Stimulated activated CD8-positive, alpha-beta memory T cell treated with anti-CD3 and anti-CD28 coated beads, Interleukin-12 subunit alpha, Interleukin-12 subunit beta, amount 100 ng/mL, for 4 hours (primary cell): ENCODE measurements at places on chromosomes 6 and 20.

DNA sequence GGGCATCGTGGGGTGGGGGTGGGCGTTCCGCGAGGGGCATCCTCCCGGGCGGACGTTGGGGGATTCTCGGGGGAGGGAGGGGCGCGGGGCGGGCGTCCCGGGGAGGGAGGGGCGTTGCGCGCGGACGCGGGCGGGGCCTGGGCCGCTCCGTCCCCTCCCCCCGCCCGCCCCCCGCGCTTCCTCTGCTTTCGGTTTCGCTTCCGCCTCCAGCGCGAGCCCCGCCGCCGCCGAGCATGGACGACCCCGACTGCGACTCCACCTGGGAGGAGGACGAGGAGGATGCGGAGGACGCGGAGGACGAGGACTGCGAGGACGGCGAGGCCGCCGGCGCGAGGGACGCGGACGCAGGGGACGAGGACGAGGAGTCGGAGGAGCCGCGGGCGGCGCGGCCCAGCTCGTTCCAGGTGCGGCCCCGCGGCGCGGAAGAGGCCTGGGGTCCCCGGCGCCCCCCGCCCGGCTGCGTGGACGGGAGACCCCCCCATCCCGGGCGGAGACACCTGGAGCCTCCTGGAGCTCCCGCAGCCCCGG lies at the start of gene OGFR:
Gene OGFR, plus strand, starts transcription at position 209 of the 528 bp plus-strand sequence. Its CDS starts 25 bp downstream, at position 234.
- DNase-seq, result peak; percentile 68

DNA sequence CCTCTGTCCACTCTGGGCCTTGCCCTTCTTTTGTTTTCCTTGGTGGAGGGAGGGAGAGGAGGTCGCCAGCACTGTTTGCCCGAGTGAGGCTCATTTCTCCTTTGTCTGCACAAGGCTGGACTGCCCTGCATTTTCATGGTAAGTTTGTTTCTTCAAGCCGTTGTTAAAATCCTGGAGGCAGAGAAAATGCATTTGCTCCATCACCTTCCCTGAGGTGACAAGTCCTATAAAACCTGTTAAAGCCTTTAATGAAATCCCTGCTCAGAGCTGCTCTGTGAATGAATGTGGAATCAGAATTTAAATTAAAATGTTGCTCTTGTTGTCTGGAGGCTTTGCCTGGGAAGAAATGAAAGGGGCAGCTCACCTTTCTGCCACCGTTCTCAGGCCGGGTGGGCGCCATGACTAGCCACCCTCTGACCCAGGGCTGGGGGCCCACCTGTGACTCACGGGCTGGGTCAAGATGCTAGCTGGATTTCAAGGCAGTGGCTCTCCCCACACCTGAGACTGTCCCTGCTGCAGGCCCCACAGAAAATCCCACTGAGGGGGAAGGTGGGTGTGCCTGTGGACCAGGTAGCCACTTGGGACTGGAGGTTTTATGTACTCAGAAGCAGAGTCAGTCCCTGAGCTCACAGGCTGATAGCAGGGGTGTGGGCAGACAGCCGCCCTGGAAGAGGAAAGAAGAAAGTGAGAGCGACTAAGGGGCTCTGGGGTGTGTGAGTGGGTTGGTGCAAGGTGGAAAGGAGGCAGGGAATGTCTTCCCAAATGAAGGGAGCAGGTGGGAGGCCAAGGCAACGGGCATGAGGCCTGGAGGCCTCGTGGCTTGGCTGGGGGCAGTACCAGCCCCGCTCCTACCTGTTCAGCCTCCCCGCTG lies 24.0 kb upstream of the MYT1 start:
- DNase-seq, result no peak

DNA sequence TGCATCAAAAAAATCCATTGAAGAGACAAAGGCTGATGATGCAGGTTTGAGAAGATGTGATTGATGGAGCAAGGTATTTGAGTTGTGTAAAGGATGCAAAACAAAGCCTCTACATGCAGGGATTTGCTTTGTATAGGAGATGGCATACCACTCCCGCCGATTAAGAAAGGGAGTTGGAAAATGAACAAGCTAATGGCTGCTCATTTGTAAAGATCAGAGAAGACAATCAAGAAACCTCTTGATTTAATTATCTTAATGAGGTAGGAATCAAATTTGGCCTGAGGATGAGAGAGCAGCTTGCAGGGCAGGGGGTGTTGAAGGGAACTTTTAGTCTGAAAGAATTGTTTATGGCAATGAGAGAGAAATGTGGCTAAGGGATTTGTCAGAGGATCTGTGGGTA lies 448.2 kb upstream of the ADGRB3 start:
- no peak for DNase-seq

GRCh38 chr20:25551413-25552215 lies 33.7 kb downstream of the NINL start:
- no peak for DNase-seq

- DNase-seq, result no peak
These were observed 108.4 kb upstream of the ASF1A start for GRCh38 chr6:118785601-118786000.

DNA sequence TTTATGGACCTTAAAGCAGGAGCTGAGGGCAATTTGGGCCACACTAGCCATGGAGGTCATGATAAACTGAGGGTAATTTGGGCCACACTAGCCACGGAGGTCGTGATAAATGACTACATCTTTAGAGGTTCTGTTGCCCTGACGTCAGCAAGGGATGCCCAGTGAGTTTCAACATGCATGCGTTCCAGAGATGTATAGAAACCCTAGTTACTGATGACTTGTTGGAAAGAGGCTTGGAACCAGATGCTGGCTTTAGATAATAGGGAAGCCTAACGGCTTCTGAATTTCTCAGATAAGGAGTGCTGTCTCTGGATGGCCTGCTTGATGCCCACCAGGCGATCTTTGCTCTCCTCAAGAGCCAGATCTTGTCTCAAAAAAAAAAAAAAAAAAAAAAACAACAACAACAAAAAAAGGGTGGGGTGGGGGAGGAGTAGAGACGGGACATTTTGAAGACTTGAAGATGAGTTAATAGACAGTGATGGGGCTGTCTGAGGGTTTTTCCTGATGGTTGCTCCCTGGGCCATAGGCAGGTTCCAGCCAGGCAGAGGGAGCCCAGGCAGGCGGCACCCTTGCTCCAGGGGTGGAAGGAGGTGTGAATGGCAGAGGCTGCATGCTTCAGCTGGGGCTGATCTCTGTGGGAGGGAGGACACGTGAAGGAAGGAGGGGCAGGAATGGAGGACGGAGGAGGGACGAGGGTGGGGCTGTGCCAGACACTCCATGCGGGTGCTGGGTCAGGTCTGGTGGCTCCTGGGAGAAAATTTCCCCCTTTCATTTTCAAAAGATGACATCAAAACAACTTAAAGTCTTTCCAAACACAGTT lies 27.0 kb upstream of the FRMD1 start:
- no peak for DNase-seq

- DNase-seq, result no peak
These were observed 276.3 kb downstream of the BCKDHB start for GRCh38 chr6:80382811-80383210.

DNA sequence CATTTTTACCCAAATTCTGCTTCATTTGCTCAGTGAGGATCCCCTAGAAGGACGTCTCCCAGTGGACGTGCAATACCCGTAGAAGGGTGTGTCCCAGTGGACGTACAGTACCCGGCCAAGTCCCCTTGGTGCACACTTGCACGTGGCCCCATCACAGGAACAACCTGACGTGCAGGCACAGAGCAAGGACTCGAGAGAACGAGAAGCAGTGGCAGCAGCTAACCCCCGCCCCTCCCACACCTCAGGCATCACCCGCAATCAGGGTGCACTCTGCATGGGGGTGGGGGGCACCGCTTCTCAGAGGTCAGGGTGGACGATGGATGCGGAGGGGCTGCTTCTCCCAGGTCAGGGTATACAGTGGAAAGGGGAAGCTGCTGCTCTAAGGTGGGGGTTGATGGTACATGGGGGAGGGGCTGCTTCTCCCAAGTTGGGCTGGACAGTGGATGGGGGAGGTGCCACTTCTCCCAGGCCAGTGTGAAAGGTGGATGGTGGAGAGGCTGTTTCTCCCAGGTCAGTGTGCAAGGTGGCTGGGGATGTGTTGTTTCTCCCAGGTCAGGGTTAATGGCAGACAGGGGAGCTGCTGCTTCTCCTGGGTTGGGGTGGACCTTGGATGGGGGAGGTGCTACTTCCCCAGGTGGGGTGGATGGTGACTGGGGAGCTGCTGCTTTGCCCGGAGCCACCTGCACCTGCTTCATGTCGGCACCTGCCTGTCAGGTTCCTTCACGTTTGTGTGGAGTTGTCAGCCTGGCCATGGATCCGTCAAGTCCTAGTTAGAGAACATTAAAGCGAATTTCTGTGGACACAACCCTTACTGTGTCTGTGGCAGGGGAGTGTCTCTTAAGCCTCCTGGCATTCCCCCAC lies 1.0 kb upstream of the THBS2 start:
- DNase-seq, result no peak

GRCh38 chr6:133991096-133991593 lies 38.1 kb downstream of the TBPL1 start:
- no peak for DNase-seq

GRCh38 chr20:19958219-19958618 lies 58.9 kb upstream of the NAA20 start:
- no peak for DNase-seq

DNA sequence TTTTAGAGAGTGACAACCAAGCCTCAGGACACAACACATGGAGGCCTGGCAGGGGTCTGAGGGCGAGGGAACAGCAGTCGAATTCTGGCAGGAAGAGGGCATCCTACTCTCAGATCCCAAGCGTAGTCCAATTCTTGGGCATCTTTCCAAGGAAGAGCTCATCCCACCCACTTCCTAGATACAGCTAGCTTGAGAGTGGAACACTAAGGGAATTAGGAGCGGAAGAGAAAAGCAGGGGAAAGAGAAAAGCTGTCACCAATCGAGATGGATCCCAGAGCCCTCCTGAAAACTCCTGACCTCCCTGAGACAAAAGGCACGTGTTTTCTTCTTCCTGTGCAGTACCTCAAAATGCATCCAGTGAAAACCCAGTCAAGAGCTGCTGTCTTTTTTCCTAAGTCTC lies 67.1 kb downstream of the GFOD1 start:
- no peak for DNase-seq

DNA sequence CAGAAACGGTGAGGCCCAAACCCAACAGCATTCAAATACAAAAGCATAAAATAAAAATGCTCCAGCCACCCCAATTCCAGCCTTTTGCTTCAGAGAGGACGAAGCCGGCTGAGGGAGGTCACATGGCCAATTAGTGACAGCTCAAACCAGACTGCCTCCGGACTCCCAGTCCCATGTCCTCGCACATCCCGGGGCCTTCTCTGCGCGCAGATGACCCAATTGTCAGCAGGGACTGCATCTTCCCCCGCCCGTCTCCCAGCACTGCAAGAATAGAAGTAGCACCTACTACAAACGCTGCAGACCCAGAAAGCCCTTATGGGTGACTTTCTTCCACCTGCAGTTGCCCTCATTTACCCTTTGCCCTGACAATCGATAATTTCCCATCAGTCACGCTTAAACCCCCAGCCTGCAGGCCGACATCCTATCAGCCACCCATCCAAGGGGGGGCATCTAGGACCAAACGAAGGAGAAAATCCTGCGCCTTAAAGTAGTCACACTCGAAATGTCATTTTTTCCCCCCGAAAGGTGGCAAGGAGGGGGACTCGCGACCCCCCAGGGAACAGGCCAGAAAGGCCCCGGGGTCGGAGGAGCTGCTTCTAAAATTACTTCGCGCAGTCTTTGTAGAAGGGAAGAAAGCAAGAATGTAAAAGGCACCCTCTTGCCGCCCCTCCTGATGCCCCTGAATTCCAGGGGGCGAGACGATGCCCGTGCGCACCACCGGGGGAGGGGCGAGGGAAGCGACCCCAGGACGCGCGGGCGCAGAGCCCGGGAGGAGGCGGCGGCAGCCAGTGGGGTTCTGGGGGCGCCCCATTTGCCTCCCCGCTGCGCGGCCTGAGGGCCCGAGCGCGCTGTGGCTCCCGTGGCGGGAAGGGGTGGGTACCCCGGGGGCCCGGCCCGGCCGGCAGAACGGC lies 792 bp downstream of the SLC23A2 start:
- peak; percentile 4 for DNase-seq

DNA sequence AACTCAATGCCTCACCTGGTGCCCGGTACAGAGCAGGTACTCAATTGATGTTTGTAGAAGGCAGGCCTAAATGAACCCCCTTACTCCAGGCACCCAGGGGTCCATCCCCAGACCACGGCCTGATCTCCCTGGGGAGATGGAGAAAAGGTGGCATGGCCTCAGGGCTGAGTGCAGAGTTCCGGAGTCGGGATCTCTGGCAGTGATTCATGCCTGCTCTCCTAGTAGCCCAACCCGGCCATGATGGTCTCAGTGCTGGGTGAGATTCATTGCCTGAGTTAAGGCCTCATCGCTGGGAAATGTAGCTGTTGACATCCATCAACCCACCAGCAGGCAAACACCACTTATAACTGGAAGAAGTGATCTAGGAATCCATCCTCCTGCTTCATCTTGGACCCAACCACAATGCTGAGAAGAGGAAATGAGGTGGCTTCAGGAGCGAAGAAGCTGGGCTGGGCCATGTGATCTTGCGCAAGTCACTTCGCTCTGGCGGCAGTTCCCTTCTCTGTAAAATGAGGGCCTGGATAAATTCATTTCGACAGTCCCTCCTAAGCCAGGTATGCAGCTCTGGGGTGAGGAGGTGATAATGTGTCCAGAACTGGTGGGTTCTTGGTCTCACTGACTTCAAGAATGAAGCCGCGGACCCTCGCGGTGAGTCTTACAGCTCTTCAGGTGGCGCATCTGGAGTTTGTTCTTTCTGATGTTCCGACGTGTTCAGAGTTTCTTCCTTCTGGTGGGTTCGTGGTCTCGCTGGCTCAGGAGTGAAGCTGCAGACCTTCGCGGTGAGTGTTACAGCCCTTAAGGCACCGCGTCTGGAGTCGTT lies 24.7 kb downstream of the ETV7 start:
- no peak for DNase-seq

DNA sequence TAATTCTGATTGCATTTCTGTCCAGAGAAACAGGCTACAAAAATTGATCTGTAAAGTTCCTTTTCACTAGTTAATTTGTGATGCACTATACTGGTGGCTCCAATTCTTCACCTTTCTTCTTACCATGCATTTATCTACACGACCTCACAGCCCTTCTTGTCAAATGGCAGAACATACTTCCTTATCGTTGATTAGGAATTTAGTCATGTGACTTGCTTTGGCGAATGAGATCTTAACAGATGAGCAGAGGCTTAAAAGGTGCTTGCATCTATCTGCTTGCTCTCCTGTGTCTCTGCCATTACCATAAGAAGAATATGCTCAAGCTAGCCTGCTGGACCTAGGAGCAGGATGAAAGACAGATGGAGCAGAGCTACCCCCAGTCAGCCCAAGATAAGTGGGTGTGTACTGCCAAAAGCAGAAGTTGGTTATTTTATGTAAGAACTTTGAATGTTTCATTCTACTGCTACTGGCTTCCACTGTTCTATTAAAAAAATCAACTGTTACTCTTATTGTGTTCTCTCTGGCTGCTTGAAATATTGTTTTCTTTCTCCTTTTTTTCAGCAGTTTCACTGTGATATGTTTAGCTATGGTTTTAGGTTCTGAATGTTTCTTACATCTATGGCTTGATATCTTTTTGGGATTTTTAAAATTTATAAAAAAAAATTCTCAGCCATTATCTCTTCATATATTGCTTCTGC lies 40.2 kb upstream of the RBM24 start:
- DNase-seq, result no peak

GRCh38 chr6:164845773-164846172 lies 463.6 kb downstream of the C6orf118 start:
- no peak for DNase-seq

GRCh38 chr6:125732398-125732797 lies 17.0 kb upstream of the HEY2 start:
- DNase-seq, result no peak
